ENCODE measurements at places on chromosomes 2 and 18. TPM values are rescaled to one million over a fixed set of nuclear protein-coding genes. Genes with fewer than 3 reads are reported as not detected.

IL37 gene
- not detected for total RNA-seq

EML6 gene
- total RNA-seq: 0.79 TPM

CTAGE1 gene
- total RNA-seq: 0.22 TPM

VIL1 gene
- total RNA-seq: not detected

All from placental epithelial cell (primary cell).